ENCODE measurements at places on chromosomes 3 and 15.

DNA sequence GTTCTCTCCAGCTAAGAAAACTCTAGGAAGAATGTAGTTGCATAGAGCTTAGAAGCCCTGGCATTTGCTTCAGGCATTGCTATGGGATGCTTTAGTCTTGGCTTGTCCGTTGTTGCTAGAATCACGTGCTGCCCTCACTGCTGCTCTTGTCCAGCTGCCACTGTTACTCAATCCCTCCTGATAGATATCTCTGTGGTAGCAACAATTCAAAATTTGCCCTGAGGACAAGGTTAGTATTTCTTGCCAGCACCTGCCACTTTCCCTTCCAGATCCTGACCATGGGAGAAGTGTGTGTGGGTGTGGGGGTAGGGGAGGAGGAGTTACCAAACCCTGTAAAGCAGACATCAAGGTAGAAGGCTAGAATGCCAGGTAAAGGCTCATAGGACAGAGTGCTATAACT lies 113.8 kb downstream of the PPM1L start:
- DNase-seq = no peak

- no peak for DNase-seq
Observed at GRCh38 chr15:101464999-101465669, 24.4 kb downstream of the PCSK6 start.

DNA sequence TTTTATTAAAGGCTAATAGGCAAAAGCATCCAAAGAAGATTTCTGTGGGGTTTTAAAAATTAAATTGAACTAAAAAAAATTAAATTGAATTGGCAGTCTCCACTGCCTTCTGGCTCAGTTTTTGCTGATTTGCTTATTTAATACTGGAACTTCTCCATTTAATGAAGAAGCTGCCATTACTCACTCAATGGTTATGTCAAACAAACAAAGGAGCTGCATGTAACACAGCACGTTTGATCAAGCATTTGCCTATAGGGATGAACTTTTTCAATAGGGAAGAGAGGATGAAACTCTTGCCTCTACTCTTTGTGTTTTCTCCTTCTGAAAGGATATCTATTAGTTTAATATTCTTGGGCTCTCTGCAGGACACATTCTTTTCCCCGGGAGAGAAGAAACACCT lies 4.8 kb upstream of the HCLS1 start:
- DNase-seq = no peak

DNA sequence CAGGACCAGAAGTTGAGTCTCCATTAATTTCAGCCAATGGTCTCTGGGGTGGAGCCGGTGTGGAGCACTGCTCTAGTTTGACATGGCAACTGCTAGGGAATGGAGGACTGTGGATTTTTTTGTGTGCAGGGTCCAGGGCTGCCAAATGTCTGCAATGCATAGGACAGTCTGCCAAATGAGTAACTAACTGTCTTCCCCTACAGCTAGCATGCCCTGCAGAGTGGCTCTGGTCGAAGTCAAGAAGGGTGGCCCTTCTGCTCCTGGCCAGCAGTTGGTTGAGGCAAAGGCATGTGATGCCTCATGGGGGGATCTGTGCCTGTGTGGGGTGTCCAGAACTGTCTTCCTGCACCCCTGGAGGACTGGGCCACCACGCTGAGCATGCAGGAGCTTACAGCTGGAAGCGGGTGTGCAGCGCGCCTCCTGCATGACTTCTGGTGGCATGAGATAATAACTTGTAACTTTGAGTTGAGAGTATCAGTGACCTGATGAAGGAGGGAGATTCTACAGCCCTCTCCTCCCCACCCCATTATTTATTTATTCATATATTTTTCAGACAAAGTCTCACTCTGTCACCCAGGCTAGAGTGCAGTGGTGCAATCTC lies 4.6 kb downstream of the TPRA1 start:
- no peak for DNase-seq

- DNase-seq = no peak
Observed at GRCh38 chr3:37910671-37911400, 49.2 kb downstream of the CTDSPL start.
